Activated CD4-positive, CD25-positive, alpha-beta regulatory T cell treated with anti-CD3 and anti-CD28 coated beads, Interleukin-2, amount 50 U/mL, for 16 hours (primary cell): ENCODE measurements at places on chromosomes 3 and 15.

DNA sequence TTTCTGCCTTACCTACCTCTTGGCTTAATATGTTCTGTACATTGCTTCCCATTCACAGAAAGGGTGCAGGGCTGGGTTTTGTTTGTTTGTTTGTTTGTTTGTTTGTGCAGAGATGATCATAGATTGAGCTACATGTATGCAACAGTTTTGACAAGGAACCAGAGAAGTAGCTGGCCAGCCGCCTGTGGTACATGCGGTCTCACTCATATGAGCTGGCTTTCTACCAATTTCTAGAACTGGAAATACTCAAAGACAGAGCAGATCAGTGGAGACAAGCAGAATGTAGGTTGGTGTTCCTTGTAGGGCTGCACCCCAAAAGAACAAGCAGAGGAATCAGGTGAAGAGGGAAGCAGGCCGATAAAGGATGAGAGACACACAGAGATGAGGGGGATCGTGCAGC, 502.7 kb downstream of the SOX2 start:
- no peak for DNase-seq

DNA sequence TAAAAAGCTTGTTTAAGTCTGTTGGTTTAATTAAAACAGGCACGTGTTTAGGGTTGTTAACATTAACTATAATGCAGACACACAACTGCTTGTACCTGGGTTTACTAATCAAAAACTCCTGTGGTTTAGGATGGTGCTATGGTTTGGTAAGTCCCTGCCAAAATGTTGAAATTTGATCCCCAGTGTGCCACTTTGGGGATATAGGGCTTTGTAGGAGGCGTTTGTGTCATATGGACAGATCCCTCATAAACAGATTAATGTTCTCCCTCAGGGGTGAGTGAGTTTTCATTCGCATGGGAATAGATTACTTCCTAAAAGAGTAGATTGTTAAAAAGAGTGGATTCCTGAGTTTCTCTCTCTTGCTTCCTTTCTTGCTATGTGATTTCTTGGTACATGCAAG, 18.7 kb upstream of the GK5 start:
- no peak for DNase-seq

DNA sequence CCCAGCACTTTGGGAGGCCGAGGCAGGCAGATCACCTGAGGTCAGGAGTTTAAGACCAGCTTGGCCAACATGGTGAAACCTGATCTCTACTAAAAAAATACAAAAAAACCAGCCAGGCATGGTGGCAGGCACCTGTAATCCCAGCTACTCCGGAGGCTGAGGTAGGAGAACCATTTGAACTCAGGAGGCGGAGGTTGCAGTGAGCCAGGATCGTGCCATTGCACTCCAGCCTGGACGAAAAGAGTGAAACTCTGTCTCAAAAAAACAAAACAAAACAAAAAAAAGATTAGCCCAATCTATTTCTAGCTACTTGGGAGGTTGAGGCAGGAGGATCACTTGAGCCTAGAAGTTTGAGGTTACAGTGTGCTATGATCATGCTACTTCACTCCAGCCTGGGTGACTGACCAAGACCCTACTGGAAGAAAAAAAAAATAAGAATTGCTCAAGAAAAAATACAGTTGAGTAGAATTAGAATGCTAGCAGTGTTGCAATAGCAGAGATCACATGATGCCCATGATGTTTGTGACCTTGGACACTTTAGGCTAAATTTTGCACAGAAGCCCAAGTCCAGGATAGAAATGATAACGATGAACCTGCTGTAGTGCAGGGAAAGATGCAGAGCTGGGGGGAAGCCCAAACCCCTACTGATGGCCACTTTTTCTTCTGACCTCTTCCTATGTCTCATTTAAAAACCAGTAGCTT, 162.2 kb downstream of the LPP start:
- DNase-seq, result no peak

DNA sequence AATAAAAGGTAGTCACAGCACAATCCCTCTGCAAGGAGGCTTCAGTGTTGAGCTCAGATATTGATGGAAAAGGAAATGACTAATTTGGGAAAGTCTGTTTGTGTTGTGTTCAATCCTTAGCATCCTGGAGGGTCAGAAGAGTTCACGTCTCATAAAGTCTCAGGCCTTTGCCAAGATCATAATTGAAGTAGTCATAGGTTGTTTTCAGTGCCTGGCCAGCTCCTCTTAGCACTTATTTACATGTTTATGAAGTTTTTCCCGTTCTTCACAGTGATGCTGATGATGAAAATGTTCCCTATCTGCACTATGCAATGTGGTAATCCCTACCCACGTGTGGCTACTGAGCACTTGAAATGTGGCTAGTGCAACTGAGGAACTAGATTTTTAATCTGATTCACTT, 61.6 kb upstream of the TGFBR2 start:
- no peak for DNase-seq

GRCh38 chr3:20909511-20909910, 723.5 kb upstream of the SGO1 start:
- DNase-seq, result no peak

DNA sequence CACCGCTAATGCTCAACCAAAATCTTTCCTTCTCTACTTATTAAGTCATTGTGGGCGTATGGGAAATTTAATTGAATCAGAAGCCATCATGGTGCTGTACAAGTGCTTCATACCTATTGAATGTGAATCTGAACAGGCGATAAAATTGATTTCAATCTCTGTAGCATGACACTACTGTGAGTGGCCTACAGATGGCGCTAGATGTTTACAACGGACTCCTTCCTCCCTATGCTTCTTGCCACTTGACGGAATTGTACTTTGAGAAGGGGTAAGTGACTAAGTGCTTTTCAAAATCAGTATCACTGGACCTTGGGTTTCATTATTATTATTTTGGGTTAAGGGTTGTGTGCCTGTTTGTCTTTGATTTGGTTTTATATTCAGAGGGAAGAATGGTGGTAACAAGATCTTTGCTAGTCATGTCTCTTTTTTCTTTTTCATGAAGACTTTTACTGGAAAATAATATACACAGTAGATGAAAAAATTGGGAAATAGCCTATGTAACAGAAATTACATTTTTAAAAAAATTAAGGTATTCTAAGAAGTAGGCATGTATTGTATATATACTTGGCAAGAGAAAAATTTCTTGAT, 35.4 kb downstream of the ACP3 start:
- DNase-seq, result peak; percentile 39

DNA sequence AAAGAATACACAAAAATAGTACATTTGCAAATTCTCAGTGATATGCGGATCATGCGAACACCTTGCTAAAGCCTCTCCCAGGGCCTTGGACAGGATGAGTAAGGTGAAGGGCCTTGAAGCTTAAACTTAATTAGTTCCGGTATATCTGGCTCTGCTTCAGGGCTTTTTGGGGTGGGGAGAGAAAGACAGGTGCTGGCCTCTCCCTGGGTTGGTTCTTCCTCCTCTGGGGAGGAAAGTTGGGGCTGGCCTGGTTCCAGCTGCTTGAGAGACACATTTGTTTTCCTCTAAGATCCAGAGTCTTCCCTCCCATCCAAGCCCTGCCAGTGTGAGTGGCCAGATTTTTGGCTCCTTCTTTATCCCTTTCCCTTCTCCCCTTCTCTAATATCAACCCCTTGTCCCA, 64.7 kb upstream of the EPHB3 start:
- no peak for DNase-seq

- DNase-seq, result no peak
These were observed 12.4 kb downstream of the KLF13 start for GRCh38 chr15:31338879-31339557.

DNA sequence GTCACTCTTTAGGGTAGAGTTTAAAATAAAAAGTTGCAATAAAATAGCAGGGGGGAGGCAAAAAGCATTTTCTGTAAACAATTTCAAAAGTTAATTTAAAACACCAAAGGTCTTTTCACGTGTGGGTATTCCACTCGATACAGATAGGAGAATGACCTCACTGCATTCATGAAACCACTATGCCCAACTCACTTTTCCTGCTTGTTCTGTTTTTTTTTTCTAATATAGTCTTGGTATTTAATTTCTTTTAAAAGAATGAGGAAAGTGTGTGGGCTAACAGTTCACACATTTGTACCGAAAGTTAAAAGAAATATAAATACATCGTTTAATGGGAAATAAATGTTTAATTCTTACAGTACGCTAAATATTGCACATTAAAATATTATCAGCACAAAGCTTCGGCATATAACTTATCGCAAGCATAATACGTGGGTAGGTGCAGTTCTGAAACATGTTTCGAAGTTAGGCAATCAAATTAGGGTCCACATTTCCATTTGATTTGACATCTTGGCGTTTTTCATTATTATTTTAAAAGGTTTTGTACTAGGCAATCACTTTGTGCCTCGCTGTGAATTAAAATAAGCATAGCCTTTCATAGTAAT, 41.4 kb downstream of the VGLL4 start:
- DNase-seq, result no peak

GRCh38 chr3:147388700-147389580, 17.4 kb downstream of the ZIC4 start:
- DNase-seq, result no peak

DNA sequence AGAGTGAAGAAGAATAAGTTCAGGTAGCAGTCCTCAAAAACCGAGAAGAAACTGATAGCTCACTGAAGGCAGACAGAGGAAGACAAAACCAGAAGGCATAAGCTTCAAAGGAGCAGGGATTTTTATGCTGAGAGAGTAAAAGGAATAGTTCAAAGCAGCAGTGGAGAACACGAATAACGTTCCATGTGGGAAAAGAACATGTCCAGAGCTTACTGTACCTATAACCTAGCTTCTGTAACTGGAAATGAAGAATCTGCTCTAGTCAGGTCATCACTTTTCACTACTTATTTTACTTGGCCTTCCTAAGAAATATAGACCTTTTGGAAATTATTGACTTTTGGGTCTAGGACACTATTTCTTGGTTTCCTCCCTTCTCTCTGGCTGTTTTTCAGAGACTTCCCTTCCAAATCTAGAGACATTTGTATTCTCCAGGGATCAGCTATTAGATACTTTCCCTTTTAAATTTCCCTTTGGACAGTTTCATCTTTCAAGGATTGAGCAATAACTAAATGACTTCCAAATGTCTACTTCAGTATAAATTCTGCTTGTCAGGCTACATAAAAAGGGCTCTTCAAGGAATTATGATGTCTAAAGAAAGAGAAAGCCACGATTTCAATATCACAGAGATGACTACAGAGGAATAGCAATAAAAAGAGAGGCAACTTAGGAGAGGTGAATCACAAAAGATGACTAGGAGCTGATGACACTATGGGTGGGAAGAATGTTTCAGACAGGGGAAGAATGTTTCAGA, 46.7 kb downstream of the UBE3A start:
- DNase-seq, result no peak

DNA sequence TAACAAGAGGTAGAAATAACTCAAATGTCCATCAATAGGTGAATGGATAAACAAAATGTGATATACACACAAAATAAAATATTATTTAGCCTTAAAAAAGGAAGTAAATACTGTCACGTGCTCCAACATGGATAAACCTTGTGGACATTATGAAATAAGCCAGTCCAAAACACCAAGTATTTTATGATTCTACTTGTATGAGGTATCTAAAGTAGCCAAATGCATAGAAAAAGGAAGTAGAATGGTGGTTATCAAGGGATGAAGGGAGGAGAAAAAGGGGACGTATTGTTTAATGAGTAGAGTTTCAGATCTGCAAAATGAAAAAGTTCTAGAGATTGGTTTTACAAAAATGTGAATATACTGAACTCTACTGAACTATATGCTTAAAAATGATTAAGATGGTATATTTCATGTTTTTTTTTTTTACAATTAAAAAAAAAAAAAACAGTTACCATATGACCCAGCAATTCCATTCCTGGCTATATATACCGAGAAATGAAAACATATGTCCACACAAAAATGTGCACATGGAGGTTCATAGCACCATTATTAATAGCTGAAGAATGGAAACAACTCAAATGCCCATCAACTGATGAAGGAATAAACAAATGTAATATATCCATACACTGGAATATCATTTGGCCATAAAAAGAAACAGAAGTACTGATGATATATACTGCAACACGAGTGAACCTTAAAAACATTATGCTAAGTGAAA, 29.1 kb upstream of the MAP6D1 start:
- no peak for DNase-seq

DNA sequence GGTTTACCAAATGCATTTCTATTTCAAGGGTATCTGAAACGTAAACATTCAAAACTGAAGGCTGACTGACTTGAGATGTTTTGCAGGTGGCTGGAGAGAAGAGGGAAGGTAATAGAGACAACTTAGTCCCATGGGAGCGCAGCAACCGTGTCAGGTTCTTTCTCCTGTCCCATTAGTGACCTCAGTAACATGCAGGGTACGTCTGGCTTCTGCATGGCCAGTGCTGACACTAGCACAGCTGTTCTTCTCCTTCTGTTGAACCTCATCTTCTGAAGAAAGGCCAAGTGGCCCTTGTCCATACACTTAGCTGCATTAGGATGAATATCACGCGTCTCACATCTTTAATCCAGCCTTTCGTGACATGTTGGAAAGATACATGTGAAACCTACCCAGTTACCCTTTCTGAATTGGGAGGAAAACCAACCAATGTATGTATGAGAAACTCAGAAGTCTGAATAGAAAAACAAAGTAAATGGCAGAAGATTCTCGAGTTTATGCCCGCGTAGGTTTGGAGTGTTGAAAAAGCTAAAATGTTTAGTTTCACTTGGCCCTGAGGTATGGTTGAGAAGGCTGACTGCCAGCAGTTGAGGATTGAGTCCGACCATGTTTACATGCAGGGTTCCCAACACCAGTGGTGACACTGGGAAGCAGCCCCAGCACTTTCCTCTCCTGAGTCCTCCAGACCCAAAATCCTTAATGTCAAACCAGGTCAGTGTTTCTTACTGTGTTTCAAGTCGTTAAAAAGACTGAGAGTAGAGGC, 10.3 kb downstream of the NCBP2 start:
- no peak for DNase-seq

DNA sequence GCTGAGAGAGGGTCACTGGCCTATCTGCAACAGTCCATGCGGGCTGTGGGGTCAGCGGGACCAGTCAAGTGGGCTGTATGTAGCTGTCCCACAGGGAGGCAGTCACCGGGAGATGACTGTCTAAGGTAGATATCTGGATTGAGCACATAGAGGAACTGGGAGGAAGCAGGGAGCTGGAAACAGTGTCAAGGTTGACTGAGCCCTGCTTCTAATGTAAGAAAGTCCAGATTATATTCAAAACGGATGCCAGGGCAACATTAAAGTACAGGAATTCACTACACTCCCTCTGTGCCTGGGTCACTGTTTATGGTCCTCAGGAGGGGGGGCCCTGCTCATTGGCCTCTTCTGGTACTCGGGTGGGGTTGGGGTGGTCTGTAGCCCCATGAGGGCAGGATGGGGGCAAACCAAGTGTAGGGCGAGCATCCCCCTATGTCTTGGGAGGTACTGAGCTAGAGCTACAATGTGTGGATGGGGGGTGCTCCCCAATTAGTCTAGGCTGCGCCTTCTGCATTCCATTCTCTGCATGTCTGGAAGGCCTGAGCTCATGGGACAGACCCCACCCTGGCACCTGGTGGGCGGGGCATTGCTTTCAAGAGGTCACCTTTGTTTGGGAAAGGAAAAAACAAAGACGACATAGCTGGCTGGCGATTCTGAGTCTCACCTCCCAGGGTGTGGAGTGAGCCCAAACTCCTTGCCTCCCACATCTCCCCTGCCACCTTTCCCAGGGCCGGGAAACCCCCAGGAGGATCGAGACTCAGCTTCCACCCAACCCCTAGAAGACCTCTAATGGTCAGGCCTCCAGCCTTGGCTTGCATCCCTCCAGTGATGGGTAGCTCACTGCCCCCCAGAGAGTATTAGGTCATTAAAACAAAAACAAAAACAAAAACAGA, 45.1 kb upstream of the C15orf39 start:
- DNase-seq, result no peak
